Fibroblast of the aortic adventitia (primary cell): ENCODE measurements at places on chromosomes 4 and X. TPM values are rescaled to one million over a fixed set of nuclear protein-coding genes. Genes with fewer than 3 reads are reported as not detected.

EREG gene
- 15.0 TPM in 1 of 2 replicates, not detected in the other for total RNA-seq

CLCN4 gene
- total RNA-seq = 6.7 and 15.1 TPM in 2 replicates

TLR6 gene
- 2.2 and 5.0 TPM in 2 replicates for total RNA-seq

APOOL gene
- 2.6 and 18.0 TPM in 2 replicates for total RNA-seq

AMOT gene
- total RNA-seq = 9.1 and 11.0 TPM in 2 replicates
